ENCODE measurements at places on chromosomes 12 and 14.

- peak; percentile 61 for ATAC-seq
These were observed 32.8 kb downstream of the MIA2 start for GRCh38 chr14:39266525-39266870.

DNA sequence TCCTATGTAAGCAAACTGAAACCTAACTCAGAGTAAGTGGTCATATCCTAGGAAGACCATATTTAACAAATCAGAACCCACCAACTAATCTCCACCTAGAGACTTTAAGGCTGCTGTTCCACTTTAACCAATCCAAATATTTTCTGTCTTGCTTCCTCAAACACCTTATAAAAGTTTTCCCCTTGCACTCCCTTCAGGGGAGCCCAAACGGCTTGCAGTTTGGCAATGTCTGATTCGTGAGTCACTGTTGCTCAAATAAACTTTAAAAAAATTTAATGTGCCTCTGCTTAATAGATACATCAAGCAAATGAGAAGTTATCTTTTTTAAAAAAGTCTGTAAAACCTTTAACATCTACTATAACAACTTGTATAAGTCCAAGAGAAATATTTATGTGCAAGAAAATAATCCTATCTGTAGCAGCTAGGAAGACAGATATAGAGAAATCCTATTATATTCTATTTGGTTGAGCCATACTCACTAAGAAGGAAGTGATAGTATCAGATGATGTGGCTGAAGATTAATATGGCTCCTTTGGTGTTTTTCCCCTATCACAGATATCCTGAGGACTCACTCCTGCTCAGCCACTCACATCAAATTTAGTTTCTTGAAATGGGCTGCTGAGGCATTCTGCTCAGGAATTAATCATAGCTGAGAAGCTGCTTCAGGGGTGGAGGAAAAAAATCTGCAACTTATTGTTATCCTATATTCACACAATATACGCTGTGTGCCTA is 65.1 kb upstream of the DUSP6 start:
- ATAC-seq: peak; percentile 67

DNA sequence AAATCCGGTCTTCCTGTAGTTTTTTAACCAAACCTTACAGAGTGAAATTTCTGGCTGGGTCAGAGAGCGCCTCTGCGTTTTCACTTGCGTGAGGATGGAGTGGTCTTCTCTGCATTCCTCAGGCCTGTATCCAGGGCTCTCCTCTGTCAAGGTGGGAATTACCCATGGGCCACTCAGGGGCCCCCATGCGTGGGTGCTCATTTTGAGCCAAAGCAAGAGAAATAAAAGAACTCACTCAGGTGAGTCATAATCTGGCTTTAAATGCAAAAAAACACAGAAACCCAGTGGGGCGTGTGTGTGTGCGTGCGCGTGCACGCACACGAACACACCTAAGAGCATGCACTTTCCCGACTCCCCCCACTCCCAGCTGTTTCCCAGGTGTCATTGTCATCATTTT is 104.0 kb upstream of the PWP1 start:
- no peak for ATAC-seq

- ATAC-seq: peak; percentile 56
These were observed at the start of gene PELI2 for GRCh38 chr14:56117765-56118610. Gene PELI2, plus strand, starts transcription at chr14:56118411. Its CDS starts 250 bp downstream, at chr14:56118661.

DNA sequence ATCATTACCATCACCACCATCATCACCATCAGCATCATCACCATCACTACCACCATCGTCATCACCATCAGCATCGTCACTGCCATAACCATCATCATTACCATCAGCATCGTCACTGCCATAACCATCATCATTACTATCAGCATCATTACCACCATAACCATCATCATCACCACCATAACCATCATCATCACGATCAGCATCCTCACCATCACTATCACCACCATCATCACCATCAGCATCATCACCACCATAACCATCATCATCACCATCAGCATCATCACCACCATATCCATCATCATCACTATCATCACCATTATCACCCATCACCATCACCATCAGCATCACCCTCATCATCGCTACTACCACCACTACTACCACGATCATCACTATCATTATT is 493.9 kb upstream of the TBX3 start:
- ATAC-seq: no peak

DNA sequence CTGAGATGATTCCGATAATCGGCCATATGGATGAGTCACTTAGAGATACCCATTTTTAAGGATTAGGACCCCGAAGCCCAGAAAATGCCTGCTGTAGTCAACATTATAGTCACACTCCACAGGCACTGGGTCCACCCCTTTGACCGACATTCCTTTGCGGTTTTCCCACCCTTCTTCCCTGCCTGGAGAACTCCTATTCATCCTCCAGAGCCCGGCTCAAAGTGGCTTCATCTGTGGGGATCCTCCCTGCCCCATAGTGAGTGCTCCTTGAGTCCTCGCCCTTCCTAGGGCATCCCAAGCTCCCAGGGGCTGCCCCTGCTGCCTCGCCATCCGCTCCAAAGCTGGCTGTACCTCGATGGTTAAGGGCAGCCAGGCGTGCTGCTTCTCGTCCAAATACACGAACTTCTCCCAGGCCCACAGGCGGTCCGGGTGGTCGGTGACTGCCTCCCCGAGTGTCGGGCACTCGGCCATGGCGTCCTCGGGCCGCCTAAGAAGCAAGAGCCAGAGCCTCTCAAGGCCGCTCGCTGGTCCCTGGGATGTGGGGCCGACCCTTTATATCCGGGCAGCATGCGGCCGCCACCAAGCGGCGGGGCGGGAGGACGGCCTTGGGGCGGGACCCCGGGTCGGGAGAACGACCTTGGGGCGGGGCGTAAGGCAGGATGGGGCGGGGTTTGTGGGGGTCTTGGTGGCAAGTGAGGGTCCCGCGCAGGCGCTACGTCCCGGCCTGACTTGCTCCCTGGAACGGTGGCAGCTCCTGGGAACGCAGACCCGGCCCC is at the start of gene TCL1A:
TCL1A (minus strand) TSS at position 530 of the 776 bp plus-strand sequence; CDS start at position 471, 59 bp downstream.
- no peak for ATAC-seq

DNA sequence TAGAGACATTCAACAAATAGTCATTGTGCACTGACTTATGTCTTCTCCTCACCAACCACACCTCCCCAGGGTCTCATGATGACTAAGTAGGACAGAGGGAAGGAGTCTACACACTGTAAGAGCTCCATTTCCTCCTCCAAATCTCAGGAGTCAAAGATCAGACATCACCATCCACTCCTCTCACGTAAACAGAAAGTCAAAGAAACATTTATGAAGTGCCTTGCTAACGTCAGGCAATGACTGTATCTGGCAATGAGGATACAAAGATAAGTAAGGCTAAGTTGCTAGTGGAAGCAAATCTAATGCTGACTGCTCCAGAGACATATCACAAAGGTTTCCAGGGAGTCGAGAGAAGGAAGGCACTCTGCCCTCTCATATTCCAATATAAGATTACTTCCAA is 88.9 kb downstream of the SLC2A13 start:
- ATAC-seq: no peak
